GF-D8 (cell line): ENCODE measurements at places on chromosomes 4 and X.

- DNase-seq: no peak
Measured at GRCh38 chrX:149569770-149570169, 17.5 kb downstream of the MAGEA9B start.

DNA sequence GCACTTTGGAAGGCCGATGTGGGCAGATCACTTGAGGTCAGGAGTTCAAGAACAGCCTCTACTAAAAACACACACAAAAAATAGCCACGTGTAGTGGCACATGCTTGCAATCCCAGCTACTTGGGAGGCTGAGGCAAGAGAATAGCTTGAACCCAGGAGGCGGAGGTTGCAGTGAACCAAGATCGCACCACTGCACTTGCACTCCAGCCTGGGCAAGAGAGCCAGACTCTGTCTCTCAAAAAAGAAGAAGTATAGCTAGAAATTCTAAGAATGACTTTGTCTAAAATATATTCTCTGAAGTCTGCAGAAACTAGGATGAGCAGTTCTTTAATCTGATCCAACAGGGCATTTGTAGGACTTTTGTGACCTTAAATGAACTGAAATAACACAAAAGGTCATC, 17.4 kb downstream of the RBM47 start:
- no peak for DNase-seq

DNA sequence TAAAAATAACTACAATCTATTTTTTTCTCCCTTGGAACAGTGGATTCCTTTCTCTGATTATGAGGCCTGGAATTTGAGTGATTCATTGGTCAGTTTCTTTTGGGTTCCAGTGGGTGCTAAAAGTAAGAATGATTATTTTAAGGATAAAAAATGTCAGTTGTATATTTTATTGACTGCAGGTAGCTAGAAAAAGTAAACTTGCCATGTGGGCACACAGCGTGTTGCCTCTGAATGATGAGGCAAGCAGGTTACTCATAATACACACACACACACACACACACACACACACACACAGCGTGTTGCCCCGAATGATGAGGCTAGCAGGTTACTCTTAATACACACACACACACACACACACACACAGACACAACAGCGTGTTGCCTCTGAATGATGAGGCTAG, 13.8 kb downstream of the GALNT7 start:
- DNase-seq: no peak

DNA sequence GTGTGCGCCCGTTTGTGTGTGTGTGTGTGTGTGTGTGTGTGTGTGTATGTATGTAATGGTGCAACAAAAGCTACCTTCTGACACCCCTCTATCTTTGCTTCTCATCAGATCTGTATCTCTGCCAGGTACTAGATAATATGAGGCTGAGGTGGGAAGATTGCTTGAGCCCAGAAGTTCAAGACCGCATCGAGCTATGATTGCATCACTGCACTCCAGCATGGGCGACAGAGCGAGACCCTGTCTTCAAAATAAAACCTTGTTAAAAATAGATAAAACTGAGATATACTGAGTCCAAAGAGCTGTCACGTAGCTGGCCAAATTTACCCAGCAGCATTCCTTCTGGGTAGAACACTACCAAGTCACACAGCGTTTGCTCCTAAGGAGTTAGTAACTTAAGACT, 18.4 kb downstream of the NLGN4X start:
- DNase-seq: no peak

DNA sequence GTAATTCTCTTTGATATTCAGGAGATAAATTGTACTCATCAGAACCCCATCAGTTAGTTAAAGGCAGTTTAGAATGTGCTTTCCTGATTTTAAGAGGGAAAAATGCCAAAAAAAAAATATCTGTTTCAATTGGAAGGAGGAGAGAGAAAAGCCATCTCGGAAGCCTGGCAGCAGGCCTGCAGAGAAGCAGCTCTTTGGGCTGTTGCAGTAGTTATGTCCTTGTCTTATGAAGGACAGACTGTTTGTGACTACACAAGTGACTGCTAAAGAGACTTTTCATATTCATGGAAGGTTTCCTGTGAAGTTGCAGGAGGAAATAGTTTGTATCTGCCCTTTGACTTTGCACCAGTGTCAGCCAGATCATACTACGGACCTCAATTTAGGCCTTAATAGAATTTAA, 88.8 kb downstream of the DCLK2 start:
- DNase-seq: no peak

- DNase-seq: no peak
Measured at GRCh38 chrX:103797691-103798090, 21.1 kb downstream of the PLP1 start.

DNA sequence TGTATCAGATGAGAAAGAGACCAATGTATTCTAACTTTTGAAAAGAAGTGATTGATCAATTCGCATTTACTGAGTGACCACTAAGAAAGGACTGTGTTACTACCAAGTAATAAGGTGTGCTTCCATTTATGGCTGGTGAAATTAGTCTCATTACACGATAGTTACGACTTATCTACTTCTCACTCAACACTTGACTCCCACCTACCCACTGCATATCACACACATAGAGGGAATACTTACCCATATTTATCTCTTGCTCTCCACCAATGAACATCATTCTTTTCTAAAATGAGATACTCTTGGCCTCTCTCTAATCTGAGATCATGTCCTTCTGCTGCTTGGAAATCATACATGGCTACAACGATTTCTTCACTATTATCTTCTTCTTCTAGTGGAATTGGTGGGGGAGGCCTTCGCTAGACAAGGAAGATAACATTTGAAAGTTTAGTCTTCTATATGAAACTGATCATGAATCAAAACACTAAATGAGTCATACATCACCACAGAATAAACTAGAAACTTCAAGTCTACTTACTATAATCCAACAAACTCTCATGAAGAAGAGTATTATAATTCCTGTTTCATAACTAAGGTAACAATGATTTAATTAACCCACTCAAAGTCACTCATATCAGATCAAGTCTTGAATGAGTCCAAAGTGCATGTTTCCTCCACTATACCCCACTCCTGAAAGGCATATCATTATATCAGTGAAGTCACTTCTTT, 33.7 kb upstream of the TXK start:
- no peak for DNase-seq
